ENCODE measurements at places on chromosomes 12 and 14.

- no peaks in the 10 kb centered on the region for H3K36me3 ChIP-seq
- DNase-seq, result no peak
- H3K27me3 ChIP-seq, result no peaks in the 10 kb centered on the region
- peaks cover 17% of the 10 kb centered on the region for H3K4me1 ChIP-seq
- peak overlapping the region; percentile 10 for H3K27ac ChIP-seq
Measured at GRCh38 chr12:47087088-47087688, 7.4 kb upstream of the AMIGO2 start.

DNA sequence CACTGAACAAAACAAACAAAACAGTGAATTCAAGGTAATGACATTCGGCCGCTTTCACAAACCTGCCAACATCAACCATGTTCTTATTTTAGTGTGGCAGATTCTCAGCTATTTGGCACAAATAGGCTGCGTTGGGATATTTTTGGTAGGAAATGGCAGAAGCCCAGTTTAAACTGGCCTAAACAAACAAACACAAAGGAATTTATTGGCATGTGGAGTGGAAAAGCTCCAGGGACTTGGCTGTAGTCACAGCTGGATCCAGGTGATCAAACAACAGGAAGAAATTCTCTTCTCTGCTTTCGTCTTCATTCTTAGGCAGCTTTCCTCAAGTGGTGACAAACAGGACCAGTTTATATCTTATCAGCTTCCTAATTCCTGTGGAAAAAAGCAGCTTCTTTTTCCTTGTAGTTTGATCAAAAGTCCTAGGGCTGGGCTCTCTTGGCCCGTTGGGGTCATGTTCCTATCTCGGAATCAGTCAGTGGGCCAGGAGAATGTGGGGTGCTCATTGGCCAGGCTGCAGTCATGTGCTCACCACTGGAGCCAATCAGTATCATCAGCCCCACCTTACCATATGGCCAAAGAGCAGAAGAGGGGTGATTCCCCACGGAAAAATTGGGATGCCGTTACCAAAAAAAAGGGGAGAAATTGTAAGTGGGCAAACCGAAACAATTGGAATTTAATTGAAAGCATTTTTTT, 22.6 kb downstream of the C12orf75 start:
- H3K4me1 ChIP-seq, result peaks cover 12% of the 10 kb centered on the region
- H3K27ac ChIP-seq, result no peak overlapping the region
- no peaks in the 10 kb centered on the region for H3K36me3 ChIP-seq
- H3K27me3 ChIP-seq, result no peaks in the 10 kb centered on the region
- peak overlapping the region; percentile 29 for H3K4me3 ChIP-seq

DNA sequence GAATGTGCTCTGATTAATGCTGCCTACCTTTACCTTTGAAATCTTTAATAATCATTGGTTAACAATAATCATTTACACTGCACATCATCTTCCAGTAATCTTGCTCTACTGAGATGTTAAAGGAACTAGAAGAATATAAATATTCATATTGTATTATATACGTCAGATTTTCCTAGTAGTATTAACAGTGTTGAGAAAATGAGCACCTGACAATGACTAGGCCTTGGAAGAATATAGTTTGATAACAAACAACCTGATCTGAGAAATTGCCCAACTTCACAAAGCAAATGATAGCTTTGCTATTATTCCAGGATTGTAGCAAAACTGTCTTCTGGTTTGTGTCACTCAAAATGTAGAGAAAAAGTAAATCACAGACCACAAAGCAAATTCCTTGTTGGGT, 467.1 kb downstream of the NOVA1 start:
- no peak overlapping the region for H3K4me3 ChIP-seq
- no peaks in the 10 kb centered on the region for H3K27me3 ChIP-seq

DNA sequence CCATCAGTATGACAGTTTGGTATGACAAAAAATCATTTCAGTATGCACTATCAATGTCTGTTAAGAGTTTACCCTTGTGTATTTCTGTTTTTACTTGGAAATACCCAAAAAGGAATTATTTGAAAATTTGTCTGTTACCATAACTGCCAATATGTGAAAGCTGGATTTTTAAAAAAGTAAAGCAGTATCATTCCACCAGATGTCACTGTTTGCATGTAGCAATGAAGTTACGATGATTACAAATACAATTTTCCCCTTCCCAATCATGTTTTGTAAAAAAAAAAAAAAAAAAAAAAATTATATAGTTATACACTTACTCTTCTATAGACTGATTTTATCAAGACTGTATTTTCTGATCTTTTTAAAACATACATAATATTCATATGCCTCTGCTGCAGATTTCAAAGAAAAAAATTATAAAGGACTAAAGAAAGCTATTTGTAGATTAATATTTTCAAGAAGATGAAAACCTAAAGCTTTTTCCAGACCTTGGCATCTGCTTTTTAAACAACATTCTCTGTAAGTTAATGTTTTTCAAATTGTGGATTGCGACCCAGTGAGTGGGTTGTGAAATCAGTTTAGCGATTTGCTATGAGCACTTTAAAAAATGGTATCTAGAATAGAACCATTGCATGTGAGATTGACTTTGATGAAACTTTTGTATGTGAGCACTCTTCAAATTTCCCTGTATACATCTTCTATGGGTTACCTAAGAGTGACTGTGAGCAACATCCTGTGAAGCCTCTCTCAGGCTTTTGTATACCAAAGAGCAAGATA, 114.2 kb downstream of the TTC6 start:
- H3K27ac ChIP-seq, result no peak overlapping the region
- H3K36me3 ChIP-seq, result no peaks in the 10 kb centered on the region
- DNase-seq, result no peak
- H3K4me3 ChIP-seq, result no peak overlapping the region

DNA sequence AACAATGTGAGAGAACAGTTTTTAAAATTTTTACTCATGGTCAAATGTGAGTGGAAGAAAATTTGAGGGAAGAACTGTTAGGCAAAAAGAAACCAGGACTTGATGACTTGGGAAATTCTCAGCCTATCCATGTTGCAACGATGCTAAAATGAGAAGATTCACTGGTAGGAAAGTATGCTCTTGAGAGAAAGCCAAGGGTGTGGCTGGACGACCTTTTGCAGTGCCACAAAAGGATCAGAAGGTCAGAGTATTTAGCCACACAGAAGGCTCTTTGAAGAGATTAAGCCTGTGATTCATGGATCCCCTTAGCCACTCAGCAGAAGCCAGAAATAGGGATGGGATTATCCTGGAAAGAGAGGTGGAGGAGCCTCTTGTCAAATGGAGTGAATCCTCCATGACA, 336.8 kb downstream of the LRIG3 start:
- no peaks in the 10 kb centered on the region for H3K4me1 ChIP-seq
- no peak for DNase-seq
- H3K4me3 ChIP-seq, result no peak overlapping the region
- no peaks in the 10 kb centered on the region for H3K27me3 ChIP-seq

Data from endodermal cell (in vitro differentiated cells).